Breast epithelium (tissue), 4 donors: ENCODE measurements at places on chromosomes 5 and 9. TPM values are rescaled to one million over a fixed set of nuclear protein-coding genes. Genes with fewer than 3 reads are reported as not detected.

DNA sequence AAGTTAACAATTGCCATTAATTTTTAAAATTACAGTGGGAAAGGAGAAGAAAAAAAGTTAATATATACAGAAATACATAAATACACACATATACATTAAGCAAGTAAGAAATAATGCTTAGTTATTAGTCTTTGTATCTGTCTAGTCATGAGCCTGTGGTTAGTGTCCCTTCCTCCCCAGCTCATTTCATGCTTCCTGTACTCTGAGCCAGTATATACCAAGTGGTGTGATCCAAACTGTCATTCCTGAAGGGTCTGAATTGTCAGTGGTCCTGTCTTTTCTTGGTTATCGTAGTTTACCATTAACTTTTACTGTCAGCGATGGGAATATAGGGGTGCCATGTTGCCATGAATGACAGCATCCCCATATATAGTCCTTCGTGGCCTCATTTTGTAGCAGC is 24.2 kb upstream of the STOM start:
- H3K36me3 ChIP-seq = no peaks in the 10 kb centered on the region
- no peak overlapping the region for H3K4me3 ChIP-seq
- H3K27me3 ChIP-seq = no peaks in the 10 kb centered on the region

DNA sequence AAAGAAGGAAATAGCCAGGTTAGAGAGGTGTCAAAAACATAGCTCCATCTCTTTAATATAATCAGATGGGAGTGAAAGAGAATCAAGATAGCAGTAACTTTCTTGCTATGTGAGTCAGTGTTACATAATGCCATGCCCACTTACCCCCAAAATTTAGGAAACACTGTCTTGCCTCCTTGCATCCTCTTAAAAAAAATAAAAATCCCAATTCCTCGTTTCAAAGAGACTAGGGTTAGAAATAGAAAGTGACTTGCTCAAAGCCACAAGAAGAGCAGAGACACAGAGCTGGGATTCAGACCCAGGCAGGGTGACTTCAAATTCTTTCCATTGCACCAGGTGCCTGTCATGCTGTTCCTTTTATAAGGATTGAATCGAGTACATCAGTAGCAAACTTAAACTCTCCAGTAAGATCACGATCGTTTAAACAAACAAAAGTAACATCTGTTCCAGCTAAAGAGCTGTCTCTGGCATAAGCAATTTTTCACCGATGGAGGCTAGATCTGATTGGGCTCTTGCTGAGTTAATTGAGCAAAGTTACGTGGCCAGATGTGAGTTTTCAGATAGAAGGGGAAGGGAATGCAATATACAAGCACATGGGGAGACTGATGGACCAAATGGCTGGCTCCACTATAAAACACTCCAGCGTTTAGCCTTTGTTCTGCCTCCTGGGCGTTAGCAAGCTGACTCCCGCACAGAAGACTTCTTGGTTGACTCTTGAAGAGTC is 176.9 kb downstream of the PALM2AKAP2 start:
- no peaks in the 10 kb centered on the region for H3K36me3 ChIP-seq
- no peak for DNase-seq
- no peaks in the 10 kb centered on the region for H3K4me1 ChIP-seq
- H3K27ac ChIP-seq = no peak overlapping the region
- H3K27me3 ChIP-seq = no peaks in the 10 kb centered on the region

GRCh38 chr9:129235931-129236331 is 57.9 kb upstream of the IER5L start:
- H3K27ac ChIP-seq = no peak overlapping the region
- no peak overlapping the region for H3K4me3 ChIP-seq
- H3K36me3 ChIP-seq = no peaks in the 10 kb centered on the region
- no peaks in the 10 kb centered on the region for H3K4me1 ChIP-seq
- no peak for DNase-seq
- H3K27me3 ChIP-seq = no peaks in the 10 kb centered on the region

DNA sequence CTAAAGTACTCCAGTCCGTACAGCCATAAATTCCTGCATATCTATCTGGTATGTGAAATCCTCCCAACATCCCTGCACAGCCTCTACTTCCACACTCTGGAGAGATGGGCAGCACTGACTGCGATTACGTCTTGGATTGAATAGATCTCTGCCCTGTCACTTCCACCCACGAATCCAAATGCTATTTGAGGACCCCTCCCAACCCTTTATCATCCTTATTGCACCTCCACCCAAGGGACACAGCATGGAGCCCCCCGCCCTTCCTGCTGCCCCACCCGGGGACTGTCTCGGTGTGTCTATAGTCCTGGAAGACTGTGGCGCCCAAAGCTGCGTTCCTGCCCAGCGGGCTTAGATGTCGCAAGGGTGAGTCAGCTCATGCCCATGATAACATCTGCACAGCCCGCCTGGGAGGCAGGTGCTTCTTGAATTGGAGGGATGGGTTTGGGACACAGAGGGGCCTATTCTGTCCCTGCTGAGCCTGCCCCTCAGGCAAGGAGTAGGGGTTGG is 105.7 kb upstream of the HAND1 start:
- no peak overlapping the region for H3K27ac ChIP-seq
- H3K27me3 ChIP-seq = no peaks in the 10 kb centered on the region
- H3K36me3 ChIP-seq = no peaks in the 10 kb centered on the region

- H3K36me3 ChIP-seq = no peaks in the 10 kb centered on the region
- H3K27ac ChIP-seq = no peak overlapping the region
- no peak for DNase-seq
- no peaks in the 10 kb centered on the region for H3K27me3 ChIP-seq
Observed at GRCh38 chr5:126610160-126610559, 9.4 kb downstream of the PHAX start.

- no peaks in the 10 kb centered on the region for H3K36me3 ChIP-seq
- no peak overlapping the region for H3K27ac ChIP-seq
- no peaks in the 10 kb centered on the region for H3K27me3 ChIP-seq
- no peak overlapping the region for H3K4me3 ChIP-seq
Observed at GRCh38 chr5:36720688-36721087, 114.3 kb downstream of the SLC1A3 start.

- H3K27me3 ChIP-seq = no peaks in the 10 kb centered on the region
- H3K36me3 ChIP-seq = no peaks in the 10 kb centered on the region
- no peak for DNase-seq
Observed at GRCh38 chr5:79048437-79048836, 21.0 kb downstream of the DMGDH start.

GRCh38 chr9:94300470-94301301 is 27.8 kb downstream of the NUTM2F start:
- no peak overlapping the region for H3K27ac ChIP-seq
- H3K4me1 ChIP-seq = no peaks in the 10 kb centered on the region
- DNase-seq = no peak
- H3K27me3 ChIP-seq = no peaks in the 10 kb centered on the region
- H3K4me3 ChIP-seq = no peak overlapping the region

DNA sequence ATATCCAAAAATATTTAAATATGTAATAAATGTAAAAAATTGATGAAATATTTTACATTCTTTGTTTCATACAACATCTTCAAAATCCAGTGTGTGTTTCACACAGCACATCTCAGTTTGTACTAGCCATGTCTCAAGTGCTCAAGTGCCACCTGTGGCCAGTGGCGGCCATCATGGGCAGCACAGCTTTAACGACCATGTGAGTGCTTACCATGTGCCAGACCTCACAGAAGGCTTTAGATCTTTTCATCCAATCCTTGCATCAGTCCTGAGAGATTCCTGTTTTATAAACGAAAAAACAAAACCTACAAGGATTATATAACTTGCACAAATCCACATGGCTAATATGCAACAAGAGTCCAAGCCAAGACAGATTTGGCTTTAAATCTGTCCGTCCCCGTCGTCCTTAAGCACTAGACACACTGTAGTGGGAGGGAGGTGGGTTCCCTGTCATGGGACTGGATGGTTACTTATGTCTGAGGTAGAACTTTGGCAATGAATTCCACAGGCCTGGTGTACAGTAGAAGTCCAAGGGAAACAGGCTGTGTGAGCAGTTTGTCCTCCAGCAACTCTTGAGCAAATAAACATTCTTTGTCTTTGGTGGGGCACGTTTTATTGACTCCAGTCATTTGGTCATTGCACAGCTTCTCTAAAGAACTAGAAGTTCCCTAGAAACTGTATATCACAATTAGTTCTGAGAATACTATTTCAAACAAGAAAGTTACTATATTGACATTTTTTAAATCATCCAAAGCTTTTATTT is 25.0 kb upstream of the F2R start:
- no peak overlapping the region for H3K4me3 ChIP-seq
- peak overlapping the region; percentile 51 for H3K27ac ChIP-seq
- H3K4me1 ChIP-seq = peaks cover 4% of the 10 kb centered on the region
- H3K36me3 ChIP-seq = no peaks in the 10 kb centered on the region
- DNase-seq = no peak

Gene ZNF483
- 5.9 TPM for total RNA-seq

GRCh38 chr9:29322240-29322639 is 1749.0 kb upstream of the C9orf72 start:
- H3K27ac ChIP-seq = no peak overlapping the region
- H3K4me1 ChIP-seq = no peaks in the 10 kb centered on the region
- DNase-seq = no peak
- H3K4me3 ChIP-seq = no peak overlapping the region

Gene IL5
- total RNA-seq = not detected

DNA sequence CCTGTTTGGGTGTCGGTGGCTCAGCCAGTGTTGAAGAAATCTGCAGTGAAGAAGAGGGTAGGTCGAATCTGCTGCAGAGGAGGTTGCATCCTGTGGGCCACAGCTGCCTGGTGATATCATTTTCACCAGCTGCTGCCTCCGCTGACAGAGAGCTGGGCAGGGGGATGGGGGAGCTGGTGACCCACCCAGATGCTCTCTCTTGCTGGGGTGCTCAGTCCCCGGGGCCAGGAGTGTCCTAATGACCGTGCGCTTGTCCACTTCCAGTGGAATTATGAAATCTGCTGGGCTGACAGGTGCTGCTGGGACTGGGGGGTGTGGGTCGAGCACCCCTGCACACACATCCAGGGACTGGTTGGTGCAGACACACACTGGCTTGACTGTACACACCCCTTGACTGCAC is 83.2 kb upstream of the IRX4 start:
- H3K27ac ChIP-seq = no peak overlapping the region
- no peak for DNase-seq
- no peaks in the 10 kb centered on the region for H3K4me1 ChIP-seq

Gene CDKN2B
- total RNA-seq = 70.1 TPM

DNA sequence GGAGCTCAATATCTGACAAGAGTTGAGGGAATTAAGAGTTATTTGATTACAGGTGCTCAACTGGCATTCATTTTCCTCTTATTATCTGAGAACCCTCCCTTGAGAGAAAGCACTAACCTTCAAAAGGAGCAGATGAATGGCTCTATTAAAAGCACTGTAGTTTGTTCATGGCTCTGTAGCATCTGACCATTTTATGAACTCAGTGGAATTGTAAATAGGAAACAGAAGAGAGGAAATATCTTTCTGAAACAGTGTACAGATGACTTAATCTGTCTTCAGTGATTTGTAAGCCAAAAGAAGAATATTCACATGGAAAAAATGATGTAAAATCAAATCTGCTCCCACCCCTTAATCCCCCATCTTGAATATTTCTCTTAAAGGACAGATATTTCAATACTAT is 810.4 kb upstream of the GRAMD2B start:
- no peaks in the 10 kb centered on the region for H3K36me3 ChIP-seq
- no peaks in the 10 kb centered on the region for H3K4me1 ChIP-seq
- no peak overlapping the region for H3K4me3 ChIP-seq
- no peak overlapping the region for H3K27ac ChIP-seq
- DNase-seq = no peak
- no peaks in the 10 kb centered on the region for H3K27me3 ChIP-seq

DNA sequence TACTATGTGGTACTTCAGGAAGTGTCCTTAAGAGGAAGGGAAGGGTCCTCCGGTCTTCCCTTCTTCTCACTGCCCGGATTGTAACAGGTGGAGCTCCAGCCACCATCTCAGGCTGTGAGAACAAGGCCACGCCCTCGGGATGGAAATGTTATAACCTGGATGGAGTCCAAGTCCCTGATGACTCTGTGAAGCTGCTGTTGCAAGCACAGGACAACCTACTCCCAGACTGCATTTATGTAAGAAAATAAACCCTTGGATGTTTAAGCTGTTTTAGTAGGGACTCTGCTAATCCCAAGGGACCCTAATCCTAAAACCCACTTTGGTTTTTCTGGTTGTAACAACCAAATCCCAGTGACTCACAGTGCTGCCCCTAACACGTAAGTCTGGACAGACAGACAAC is 221.6 kb downstream of the ACTL7B start:
- no peaks in the 10 kb centered on the region for H3K36me3 ChIP-seq
- no peaks in the 10 kb centered on the region for H3K4me1 ChIP-seq
- H3K4me3 ChIP-seq = no peak overlapping the region
- no peak for DNase-seq
- no peak overlapping the region for H3K27ac ChIP-seq

DNA sequence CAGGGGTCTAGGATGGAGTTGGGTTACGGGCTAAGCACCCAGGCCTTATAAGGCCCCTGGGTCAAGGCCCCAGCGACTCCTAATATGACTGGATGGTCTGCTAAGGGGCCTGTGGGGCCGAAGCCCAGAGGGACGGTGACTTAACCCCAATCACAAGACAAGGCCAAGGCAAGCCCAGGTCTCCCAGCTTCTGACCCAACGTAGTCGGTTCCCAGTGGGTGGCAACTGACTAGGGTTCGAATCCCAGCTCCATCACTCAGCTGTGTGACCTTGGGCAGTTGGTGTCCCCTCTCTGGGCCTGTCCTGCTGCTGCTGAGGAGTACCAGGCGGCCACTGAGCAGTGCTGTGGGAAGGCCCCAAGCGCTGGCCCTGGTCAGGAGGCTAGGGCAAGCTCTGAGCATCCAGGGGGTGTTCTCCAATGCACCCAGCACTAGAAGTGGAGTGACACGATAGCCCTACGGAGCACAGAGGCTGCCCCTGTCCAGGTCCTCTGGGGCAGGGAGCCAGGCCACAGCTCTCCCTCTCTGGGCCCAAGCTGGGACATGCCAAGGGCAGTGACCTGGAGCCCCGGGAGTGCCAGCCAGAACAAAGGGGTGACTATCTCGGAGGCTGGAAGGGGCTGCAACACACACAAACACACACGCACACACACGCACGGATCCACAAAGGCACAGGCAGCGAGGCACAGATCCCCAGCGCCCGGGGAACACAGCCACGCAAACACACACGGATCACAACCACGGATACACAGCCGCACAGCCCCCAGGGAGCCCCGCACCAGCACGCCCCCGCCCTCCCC is 512 bp downstream of the AK1 start:
- DNase-seq = no peak
- H3K27me3 ChIP-seq = no peaks in the 10 kb centered on the region
- peak overlapping the region; percentile 87 for H3K27ac ChIP-seq
- peaks cover 24% of the 10 kb centered on the region for H3K4me1 ChIP-seq

DNA sequence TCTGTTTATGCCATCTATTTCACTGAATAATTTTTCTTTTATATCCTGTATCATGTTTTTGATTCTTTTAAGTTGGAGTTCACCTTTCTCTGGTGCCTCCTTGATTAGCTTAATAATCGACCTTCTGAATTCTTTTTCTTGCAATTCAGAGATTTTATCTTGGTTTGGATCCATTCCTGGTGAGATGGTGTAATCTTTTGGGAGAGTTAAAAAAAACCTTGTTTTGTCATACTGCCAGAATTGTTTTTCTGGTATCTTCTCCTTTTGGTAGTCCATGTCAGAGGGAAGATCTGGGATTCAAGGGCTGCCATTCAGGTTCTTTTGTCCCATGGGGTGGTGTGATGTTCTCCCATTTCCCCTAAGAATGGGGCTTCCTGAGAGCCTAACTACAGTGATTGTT is 800.8 kb upstream of the TYRP1 start:
- no peak overlapping the region for H3K4me3 ChIP-seq
- H3K4me1 ChIP-seq = no peaks in the 10 kb centered on the region
- no peaks in the 10 kb centered on the region for H3K36me3 ChIP-seq
- H3K27me3 ChIP-seq = no peaks in the 10 kb centered on the region

Gene OBP2B
- not detected for total RNA-seq

Gene SLC46A2
- 0.16 TPM for total RNA-seq

Gene ARL10
- 6.6 TPM for total RNA-seq
